AML-193 (cell line): ENCODE measurements at places on chromosomes 5 and 9.

DNA sequence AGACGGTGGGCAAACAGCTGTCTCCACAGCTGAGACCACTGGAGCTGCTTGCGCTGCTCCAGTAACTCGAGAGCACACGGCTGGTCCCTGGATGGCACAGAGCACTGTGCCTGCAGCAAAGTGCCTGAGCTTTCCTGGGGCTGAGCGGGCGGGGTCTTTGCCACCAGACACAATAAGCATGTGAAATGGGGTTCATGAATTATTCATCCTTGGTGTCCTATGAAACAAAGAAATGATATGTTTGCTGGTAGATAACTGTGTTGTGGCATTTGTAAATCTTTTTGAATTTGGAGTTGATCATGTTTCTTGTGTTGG, 151.7 kb upstream of the MPDZ start:
- no peak for DNase-seq

GRCh38 chr9:107460153-107461023, 29.2 kb downstream of the KLF4 start:
- no peak for DNase-seq

- no peak for DNase-seq
These were observed 38.1 kb upstream of the ZCCHC7 start for GRCh38 chr9:37082214-37082765.

GRCh38 chr5:38069360-38069759, 189.0 kb upstream of the EGFLAM start:
- no peak for DNase-seq

GRCh38 chr9:107210775-107211174, 72.3 kb upstream of the RAD23B start:
- DNase-seq, result no peak

DNA sequence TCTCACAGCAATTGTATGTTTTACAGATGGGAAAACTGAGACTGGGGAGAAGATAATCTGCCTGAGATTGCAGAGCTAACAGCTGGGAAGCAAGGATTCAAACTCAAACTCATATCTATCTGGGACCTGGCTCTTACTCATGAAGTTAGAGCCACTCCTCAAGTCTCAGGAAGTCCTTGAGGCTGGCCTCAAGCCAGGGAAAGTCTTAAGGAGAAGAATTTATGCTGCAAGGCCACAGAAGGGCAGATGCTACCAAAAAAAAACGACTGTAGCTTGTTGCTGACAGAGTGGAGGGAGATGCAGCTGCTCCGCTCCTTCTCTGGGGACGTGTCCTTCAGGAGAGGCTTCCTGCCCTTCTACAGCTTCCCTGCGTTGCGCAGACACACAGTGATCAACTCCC, 39.8 kb downstream of the BARHL1 start:
- no peak for DNase-seq

GRCh38 chr5:83494087-83494620, 22.6 kb downstream of the VCAN start:
- no peak for DNase-seq

DNA sequence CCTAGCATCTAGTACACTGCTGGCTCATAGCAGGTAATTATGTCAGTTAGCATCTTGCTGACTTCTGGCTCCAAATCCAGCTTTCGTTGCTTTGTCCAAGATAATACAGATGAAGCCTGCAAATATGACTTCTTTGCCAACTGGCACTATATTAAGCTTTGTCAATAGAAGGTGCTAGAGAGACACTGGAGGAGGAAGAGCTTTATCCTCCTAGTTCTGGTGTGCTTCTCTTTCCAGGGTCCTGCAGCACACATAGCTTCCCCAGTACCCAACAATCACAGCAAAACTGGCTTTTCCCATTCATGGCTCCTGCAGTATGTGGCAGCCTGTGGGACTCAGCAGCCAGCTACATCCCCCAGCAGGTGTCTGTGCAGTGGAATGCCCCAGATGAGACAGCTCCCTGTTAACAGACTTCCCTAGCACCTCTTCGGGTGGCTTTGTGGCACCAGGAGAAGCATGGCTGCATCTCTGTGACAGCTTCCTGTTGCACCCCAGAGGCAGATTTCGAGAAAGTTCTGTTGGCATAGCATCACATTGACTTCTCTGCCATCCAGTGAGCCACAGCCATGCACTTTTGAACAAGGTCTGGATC, 147.8 kb downstream of the OXCT1 start:
- no peak for DNase-seq

DNA sequence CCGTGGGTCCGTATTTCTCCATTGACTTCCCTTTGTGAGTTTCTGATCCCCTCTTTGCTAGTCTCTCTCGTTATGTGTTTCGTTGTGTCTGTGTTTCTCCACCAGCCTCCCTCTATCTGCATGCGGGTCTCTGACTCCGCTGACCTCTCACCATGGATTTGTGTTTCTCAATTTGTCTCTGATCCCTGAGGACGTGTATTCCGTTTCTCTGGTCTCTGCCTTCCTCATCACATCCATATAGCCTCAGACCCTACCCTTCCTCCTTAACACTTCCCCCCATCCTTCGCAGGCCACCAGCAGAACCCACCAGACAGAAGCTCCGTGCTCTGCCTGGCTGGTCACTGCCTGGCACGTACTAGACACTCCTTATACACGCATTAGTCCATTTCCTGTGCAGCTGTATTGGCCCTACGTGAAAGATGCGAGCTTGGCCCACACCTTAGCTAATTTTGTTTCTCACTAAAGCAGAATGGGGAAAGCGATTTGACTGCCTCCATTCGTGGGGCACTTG, 631 bp downstream of the B4GALT7 start:
- no peak for DNase-seq

GRCh38 chr9:109639674-109640579, 140.1 kb upstream of the PALM2AKAP2 start:
- no peak for DNase-seq

DNA sequence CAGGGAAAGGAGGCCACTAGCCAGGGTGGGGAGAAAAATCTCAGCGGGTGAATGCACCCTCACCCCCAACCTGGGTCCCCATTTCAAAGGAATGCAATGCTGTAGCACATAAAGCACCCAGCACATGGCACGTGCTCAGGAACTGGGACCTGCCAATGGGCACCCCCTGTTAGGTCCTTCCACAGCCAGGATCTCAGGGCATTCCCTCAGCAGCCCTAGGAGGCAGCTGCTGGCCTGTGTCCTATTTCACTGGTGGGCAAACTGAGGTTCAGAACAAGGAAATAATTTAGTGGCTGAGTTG, 8.8 kb downstream of the DNM1 start:
- no peak for DNase-seq

- no peak for DNase-seq
These were observed 23.2 kb upstream of the IQGAP2 start for GRCh38 chr5:76379855-76380254.

GRCh38 chr5:81395262-81395661, 1.3 kb upstream of the ACOT12 start:
- no peak for DNase-seq

GRCh38 chr5:77900691-77901090, 124.6 kb upstream of the TBCA start:
- DNase-seq, result no peak

DNA sequence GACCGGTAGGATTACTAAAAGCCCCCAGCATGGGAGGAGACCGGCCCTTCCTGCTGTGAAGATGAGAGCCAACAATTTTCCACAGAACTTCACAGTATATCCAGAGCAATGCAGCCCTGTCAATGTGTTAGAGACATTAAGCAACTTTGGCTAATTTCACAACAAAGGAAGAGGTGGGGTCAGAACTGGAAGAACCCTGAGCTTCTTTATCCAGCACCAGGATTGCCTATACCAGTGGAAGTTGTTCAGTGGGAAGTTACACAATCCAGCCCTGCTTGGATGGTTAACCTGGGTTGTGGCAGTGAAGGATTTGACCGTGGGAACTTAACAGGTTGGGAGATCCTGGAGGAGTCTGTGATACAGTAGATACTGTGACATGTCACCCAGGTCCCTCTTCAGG, 197.0 kb downstream of the FBN2 start:
- DNase-seq, result peak; percentile 82

DNA sequence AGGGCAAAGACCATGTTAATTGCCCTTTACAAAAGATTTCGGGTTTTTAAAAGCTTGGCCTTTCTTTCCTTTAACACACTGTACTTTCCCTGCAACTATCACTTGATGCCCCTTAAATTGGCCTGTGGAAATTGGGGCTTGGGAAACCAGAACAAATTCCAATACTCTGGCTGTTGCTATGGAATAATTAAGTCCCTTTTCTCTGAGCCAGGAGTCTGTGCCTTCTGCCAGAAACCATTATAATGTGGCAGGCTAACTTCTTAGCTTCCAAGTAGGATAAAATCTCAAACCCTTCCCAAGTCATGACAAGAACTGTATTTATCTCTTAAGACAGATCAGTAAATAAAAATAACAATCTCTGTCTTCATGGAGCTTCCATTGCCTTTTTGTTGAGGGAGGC, 1.1 kb upstream of the SPINK1 start:
- DNase-seq, result no peak

- DNase-seq, result no peak
These were observed 16.8 kb upstream of the ATP6V1G1 start for GRCh38 chr9:114570742-114571141.

DNA sequence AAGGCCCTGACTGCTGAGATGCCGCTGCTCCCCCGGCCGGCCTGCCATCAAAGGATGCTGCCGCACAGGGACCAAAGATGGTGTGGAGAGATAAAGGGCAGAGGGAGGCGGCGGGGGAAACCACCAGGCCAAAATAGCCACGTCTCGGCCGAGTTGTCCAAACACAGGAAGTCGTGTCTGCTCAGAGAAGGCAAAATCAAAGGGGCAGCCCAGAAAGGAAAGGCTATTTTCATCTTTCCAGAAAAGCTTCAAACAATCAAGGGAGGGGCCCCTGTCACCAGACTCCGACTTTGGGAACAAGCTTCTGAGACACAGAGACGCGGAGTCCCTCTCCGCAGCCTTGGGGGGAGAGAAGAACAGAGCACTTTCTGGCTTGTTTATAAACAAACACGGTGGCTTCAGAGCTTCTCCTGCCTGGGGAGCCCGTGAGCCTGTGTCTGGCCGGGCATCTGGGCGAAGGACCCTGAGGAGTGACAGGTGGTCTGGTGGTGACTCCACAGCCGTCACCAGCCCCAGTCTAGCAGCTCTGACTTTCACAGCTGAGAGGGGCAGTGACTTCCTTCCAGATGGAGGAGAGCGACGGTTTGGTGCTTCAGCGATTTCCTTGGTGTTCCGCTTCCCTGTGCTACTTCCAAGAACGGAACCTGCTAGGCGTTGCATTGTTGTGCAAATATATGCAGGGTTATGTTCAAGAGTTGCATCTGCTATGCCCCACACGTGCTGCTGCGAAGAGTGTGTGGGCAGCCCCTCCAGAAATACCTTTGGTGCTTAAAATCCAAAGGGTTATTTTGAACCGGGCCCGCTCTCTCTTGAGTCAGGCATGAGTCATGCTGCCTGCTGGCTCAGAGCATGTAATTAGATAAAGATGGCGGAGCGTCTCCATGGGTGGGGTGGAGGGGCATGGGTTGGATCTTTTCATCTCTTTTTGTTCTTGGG, 24.0 kb downstream of the ADAMTSL2 start:
- peak; percentile 17 for DNase-seq

DNA sequence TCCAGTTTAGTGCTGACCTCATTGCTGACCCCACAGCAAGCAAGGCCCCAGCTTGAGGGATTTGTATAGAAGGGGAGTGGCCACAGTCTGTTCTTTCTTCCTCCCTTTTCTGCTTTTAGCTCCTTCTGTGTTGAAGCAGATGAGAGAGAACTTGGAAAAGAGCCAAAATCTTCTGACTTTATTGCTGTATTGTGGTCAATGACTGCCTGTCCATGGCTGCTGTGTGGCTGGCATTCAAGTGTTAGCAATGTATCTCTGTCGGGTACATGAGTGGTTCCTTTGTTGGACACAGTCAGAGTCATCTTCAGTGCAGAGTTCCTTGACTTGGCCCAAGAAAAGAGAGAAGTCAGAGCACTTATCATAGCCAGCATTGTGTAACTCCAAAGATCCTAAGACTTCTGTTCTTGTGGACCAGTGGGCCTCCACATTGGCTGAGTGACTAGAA, 154.1 kb downstream of the LRRC70 start:
- no peak for DNase-seq

- peak; percentile 67 for DNase-seq
These were observed 910 bp downstream of the TRIM14 start for GRCh38 chr9:98117984-98118639.
